ENCODE measurements at places on chromosomes 5 and 9.

DNA sequence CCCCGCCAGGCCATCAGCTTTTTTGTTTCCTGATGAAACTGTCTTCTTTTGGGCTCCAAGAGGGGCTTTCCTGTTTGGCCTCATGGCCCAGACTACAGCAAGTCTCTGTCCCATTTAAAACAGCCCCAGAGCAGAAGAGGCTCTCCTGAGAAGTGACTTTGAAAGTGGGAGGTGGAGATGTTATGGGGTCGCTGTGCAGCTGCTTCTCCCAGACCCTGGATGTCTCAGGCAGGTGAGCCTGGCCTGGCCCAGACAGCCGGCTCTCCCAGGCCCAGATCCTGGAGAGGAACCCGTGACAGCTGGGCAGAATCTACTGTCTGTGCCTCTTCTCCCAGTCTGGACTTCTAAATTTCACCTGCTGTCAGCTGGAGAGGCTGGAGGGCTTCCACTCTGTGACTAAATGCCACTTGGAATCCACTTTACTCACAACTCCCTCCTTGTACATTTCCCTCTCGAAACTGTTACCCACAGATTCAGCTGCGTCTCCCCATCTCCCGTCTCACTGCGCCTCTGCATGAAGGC lies 20.6 kb downstream of the FAM78A start:
- no peak for DNase-seq

- DNase-seq, result no peak
These were observed 168.1 kb downstream of the GRIA1 start for GRCh38 chr5:153658606-153659005.

DNA sequence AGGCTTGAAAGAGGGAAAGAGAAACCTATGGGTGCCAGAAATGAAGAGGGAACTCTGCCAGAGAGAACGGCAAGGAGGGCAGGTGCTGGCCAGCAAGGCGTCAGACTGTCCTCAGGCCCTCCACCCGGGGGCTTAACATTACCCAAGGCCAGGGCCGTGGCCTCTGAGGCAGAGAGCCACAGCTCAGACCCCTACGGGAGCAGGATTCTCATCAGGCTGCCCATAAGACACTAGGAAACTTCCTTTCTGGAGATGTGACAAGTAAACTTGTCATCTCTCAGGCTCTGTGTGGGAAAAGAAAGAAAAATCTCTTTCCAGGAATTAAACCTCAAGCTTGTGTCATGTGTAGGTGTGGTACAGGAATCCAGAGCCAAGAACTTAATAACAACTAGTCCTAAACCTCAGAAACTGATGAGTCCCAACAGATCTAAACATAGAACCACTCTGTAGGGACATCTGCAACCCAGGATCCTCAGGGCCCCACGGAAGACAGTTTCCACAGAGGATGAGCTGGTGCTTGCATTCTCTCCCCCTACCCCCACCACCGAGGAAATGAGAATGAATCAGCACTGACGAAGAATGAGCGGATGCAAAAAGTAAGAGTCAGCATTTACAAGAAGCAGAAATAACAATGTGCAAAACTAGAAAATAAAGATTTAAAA lies 74.3 kb downstream of the DCP2 start:
- DNase-seq, result peak; percentile 90

- DNase-seq, result no peak
These were observed 2.1 kb downstream of the ARHGEF37 start for GRCh38 chr5:149583394-149583793.

GRCh38 chr9:68560071-68560844 lies 19.6 kb upstream of the TMEM252 start:
- no peak for DNase-seq

- DNase-seq, result no peak
These were observed 378.7 kb downstream of the ENC1 start for GRCh38 chr5:74261866-74262265.

DNA sequence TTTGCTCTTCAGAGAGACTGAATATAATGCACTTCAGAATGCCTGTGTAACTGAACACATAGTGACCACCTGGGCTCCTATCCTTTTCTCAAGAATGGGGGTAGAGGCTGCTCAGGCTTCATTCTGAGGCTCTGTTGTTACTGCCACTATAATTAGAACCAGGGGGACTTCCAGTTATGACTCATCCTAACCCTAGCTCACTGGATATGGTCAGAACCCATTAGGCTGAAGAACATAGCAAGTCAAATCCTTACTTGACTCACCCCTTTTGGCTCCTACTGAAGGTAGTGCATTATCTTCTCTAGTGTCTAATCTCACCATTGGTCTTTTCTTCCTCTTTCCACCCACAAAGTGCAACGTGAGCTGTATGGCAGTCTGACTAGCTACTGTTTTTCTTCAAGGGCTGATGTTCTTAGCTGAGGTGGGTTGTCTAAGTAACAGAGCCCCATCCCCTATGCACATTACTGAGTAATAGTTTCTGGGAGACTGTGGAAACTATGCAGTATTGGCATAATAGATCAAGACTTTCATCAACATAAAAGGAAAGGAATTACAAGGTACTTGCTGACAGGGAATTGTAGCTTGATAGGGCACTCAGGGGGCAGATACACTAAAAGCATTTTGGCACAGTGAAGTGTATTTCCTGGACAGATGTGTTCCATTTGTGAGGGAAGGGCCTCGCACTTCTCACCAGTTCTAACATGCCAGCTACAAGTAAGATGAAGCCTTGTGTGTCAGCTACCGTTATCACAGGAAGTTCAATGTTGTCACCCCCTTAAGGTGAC lies 431.0 kb upstream of the MEF2C start:
- DNase-seq, result peak; percentile 93

GRCh38 chr5:65871182-65871581 lies 55.2 kb upstream of the ERBIN start:
- peak; percentile 77 for DNase-seq

GRCh38 chr5:17105744-17106418 lies 111.5 kb upstream of the BASP1 start:
- no peak for DNase-seq

DNA sequence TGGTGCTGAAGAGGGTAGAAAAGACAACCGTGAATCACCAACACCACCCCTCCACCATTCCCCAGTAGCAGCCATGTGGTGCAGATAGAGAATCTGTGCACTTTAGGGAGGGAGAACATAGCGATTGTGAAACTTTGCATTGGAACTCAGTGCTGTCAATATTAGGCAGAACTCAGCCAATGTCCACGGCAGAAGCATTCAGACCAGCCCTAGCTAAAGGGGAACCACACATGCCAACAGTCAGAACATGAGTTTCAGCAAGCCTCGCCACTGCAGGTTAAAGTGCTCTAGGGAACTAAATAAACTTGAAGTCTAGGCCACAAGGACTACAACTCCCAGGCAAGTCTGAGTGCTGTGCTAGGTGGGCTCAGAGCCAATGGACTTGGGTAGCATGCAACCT lies 38.5 kb upstream of the DEPDC1B start:
- DNase-seq, result no peak

GRCh38 chr5:31392061-31392460 lies 139.8 kb downstream of the DROSHA start:
- DNase-seq, result no peak

GRCh38 chr9:106590759-106591505 lies 272.0 kb upstream of the ZNF462 start:
- no peak for DNase-seq

GRCh38 chr5:125595095-125595494 lies 828.1 kb upstream of the GRAMD2B start:
- no peak for DNase-seq

- no peak for DNase-seq
These were observed 13.9 kb downstream of the GOLPH3 start for GRCh38 chr5:32160228-32160627.

DNA sequence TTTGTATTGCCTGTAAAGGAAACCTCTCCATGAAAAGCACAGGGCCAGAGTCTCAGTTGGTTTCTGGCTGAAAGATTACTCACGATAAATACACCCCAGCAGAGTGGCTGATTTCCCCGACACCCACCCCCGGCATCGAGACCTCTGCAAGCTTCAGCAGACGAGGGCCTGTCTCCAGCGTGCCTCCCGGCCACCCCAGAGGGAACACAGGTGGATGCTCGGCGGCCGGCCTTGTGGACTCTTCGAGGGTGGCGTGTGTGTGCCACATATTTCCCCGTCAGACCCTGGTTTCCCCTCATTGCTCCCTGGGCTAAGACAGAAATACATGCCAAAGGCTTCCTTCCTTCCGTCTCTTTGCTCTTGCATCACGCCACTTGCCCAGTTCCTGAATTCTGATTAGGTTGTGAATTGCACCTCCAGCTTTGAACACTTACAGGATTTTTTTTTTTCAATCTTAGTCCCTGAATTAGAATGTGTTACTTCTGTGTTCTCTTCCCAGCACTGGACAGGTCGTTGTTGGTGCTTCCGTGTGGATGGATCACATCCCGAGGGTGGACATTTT lies 13.6 kb downstream of the IRX1 start:
- no peak for DNase-seq

DNA sequence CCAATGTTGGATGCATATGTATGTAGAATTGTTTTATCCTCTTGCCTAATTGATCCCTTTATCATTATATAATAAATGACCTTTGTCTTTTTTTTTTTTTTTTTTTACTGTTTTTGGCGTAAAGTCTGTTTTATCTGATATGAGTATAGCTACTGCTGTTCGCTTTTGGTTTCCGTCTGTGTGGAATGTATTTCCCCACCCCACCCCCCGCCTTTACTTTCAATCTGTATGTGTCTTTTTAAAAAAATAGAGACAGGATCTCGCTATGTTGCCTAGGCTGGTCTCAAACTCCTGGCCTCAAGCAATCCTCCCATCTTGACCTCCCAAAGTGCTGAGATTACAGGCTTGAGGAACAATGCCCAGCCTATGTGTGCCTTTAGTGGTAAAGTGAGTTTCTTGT lies 11.3 kb downstream of the AHRR start:
- no peak for DNase-seq

- no peak for DNase-seq
These were observed 1.3 kb downstream of the GPSM1 start for GRCh38 chr9:136328622-136329041.

DNA sequence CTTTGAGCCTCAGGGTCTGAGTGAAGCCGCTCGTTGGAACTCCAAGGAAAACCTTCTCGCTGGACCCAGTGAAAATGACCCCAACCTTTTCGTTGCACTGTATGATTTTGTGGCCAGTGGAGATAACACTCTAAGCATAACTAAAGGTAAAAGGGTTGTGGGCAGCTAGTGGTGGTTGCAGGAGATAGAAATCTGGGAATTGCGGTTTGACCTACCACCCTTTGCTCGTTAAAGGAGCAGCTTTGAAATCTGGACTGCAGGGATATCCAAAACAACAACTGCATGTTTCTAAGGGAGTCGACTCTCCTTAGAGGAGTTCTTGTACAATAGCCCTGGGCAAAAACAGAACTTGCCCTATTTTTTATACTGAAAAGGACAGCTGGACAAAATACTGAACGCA lies 19.0 kb downstream of the ABL1 start:
- DNase-seq, result peak; percentile 9

DNA sequence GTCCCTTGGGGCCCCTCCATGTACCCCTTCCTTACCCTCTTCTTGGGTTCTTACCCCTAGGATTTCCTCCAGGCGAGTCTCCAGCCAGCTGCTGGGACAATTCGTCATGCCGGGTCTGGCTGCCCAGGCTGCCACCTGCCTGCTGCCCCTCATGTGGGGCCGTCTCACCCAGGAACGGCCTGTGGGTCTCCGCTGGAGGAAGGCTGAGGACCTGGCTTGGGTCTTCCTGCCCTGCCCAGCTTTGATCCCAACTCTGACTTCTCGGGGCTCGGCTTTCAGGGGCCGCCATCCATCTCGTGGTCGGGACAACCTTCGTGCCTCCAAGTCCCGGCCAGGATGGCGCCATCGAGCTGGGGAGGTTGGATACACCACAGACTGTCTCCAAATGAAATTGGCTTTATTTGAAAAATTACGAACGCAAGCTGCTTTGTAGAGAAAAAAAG lies 38.1 kb downstream of the HMCN2 start:
- no peak for DNase-seq

GRCh38 chr5:133220851-133221674 lies 169.2 kb downstream of the HSPA4 start:
- no peak for DNase-seq

DNA sequence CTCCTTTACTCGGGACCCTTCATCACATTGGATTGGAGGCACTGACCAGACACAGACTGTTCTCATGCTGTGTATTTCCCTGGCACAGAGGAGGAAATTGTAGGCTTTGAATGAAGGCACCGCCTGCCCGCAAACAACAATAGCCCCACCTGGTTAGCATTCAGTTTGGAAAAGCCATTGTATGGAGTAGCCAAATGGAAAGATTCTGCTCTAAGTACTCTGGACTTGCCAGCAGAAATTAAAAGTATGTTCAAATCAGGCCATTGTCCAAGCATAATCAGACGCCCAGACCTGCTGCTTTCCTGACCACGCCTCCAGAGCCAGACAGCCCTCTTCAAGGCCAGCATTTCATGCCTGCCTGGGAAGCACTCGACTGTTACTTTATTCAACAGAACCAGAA lies 8.0 kb upstream of the SEMA4D start:
- DNase-seq, result no peak

DNA sequence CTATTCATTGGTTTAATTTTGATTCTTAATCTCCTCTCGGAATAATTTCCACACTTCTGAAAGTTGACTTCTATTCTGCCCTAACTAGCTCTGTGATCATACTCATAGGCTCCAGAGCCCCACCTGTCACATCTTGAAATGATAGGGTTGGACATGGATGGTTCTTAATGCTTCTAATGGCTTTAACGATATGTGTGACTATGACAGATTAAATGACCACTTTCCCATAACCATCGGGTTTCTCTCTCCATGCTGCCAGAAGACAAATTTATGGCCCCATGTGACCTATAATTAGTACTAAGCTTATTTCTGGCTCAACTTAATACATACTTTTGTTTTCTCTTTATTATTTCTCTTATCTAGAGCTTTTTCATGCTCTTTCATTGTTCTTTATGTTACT lies 251.1 kb upstream of the TUT7 start:
- no peak for DNase-seq

DNA sequence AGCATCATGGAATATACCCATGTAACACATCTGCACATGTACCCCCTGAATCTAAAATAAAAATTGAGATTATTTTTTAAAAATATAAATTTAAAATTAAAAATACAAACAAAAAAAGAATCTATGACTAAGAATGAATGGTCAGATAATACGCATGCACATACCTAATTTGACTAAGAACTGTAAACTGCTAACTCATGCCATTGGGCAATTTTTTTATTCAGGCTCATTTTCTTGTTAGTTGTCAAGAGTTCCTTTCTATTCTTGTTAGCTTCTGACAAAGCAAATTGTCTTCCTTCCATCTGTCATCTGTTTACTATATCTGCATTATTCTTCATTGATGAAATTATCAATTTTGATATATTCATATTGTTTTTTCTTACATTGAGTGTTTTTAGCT lies 69.5 kb upstream of the HAND1 start:
- no peak for DNase-seq

DNA sequence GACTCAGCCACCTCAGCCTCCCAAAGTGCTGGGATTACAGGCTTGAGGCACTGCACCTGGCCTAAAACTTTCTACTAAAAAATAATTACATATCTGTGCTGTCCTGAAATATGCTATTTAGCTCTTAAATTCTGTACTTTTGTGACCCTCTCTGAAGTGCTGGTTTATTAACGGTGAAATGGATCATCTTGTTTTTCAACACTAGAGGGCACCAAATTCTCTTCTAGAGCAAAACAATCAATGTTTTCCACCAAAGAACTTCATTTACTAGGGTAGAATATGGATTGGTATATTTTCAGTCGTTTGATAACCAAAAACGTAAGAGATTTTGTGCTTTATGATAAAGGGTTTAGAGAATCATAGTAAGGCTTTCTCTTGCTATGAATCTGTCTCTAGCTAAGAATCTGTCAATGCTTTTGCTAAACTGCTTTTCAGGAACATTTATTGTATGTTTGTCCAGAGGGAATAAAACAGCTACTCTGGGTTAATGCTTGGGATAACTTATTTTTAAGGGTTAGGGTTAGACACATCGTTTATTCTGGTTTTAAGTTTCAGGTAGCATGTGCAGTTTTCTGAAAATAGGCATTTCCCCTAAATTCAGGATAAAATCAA lies 63.6 kb downstream of the RNF180 start:
- DNase-seq, result no peak
